ENCODE measurements at places on chromosomes 11 and 22.
A peak's percentile ranks its signal among the peaks of the same experiment; 100 is the strongest.

DNA sequence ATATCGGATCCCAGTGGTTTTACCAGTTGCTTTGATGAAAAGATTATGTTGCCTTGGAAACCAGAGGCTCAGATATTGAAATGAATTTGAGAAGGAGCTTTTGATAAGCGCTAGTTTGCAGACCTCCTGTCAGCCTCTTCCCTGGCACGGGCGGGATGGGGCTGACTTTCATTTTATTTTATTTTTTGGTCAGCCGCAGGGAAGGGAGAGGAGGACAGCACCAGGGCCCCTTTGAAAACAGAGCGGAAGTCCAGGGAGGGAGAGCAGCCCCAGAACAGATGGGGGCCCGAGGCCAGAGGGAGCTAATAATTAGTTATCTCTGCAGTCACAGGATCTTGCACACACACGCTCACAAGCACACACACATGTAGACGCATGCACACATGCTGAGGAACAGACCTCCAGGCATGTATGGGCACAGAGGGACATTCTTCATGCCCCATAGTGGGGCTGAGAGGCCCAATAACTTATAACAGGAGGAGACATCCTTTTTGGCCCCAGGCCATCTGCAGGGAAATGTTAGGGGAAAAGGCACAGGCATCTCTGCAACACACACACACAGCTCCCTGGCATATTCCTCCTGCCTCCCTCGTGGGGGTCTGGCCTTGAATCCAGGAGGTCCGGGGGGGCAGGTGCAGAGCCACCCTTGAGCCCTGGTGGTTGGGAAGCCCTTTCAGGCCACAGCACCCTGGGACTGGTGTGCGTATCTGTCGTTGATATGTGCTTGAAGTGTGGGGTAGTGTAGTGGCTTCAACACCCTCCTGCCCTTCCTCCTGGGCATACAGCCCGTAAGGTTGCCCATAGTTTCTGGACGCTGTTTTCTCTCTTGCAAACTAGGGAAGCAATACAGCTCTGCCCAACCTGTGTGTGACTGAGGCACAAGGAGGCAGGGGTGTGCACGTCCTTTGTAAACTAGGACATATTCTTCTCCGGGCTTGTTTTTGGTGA lies 117.3 kb downstream of the CEP164 start:
- no peak for DNase-seq

- no peak for DNase-seq
These were observed 12.7 kb downstream of the GTPBP1 start for GRCh38 chr22:38718414-38718813.

- peak; percentile 76 for DNase-seq
These were observed 8.4 kb upstream of the SLC22A8 start for GRCh38 chr11:63023841-63024648.

DNA sequence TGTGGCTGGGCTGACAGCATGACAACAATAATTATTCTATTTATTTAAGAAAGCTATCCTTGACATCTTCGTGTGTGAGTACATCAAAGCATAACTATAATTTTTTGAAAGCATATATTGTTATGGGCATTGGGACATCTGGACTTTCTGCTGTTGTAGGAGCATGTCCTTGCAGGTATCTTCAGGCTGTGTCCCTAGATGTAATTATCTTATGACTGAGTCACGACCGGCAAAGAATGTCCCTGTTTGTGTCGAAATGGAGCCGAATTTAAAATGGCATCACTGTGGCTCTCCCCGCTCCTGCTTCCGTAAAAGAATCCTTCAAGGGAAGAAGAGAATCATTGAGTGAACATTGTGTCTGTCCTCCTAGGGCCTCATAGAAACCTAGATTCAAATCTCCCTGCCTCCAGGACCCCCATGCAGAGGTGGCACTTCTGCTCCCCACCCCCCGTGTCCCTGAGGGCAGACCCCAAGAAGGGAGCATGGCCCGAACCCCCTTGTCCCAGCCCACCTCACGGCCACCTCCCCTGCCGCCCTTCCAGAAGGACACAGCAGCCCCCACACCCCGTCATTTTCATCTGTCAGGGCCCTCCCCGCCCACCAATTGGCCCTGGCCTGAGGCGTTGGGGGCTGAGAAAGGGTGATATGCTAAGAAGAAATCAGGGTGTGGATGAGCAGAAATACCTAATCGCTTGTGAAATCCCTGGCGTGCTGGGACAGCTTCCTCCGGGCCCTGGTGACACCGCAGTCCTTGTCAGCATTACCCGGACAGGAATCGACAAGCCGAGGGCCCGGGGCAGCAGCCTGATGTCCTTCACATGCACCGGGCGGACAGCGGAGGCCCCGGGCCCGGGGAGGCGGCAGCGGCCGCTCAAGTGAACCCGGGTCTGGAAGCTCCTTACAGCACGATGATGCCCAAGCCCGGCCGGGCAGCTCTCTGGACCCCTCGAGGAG lies 48.6 kb upstream of the SLC22A12 start:
- peak; percentile 3 for DNase-seq

DNA sequence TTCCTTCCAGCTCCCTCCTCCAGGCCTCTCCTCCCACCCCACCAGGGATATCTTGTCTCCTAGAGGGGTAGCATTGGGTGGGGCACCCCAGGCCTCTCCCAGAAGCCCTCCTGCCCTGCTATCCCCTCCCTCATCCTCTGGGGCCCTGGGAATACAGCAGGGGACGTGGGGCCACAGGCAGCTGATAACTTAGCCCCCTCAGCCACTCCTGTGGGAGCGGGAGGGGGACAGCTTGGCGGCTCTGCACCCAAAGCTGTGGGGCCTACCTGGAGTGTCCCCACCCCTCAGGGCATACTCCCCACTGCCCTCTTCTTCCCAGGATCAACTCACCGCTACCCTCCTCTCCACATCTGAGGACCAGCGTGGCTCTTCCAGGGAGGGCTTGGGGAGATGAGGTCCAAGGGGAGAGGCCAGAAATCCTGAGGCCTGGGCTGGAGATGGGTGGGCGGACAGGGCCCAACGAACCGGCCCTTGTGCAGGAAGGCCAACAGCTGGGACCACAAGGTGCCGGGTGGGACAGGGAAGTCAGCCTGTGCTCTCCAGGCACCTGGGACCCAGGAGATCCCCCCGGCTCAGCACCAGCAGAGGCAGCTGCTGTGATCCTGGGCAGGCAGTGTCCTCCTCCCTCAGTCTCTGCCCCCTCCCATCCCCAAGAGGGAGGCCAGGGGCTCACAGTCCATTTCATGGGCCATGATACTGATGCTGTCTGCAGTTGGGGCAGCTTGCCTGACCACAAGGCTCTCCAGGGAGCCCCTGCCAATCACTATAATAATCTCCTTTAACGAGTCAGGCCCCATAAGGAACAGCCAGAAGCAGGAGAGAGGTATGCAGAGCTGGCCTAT lies 23.2 kb downstream of the NEAT1 start:
- no peak for DNase-seq

DNA sequence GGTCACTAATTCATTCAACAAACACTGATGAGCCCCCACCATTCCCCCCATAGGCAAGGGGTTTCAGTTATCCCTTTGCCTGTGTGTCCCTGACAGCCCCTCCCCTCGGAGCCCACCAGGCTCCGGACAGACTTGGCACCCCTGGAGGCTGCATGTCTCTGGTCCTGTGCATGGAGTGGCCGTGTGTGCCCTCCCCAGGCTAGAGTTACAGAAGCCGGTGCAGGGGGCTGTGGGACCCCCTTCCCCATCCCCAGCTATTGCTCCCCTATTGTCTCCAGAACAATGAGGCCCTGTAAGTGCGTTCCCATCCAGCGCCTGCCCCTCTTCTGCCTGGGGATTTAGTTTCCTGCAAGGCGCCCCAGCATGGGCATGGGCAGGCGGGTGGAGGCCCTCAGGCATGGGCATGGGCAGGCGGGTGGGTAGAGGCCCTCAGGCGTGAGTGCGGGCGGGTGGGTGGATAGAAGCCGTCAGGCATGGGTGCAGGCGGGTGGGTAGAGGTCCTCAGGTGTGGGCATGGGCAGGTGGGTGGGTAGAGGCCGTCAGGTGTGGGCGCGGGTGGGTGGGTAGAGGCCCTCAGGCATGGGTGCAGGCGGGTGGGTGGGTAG lies 1.5 kb downstream of the MUC2 start:
- DNase-seq = peak; percentile 52

- DNase-seq = peak; percentile 25
These were observed 14.9 kb upstream of the OMP start for GRCh38 chr11:77087723-77088225.

- DNase-seq = no peak
These were observed 246.5 kb upstream of the DDI1 start for GRCh38 chr11:103789952-103790351.

- DNase-seq = no peak
These were observed 64.7 kb downstream of the TRIM29 start for GRCh38 chr11:120073196-120073595.

GRCh38 chr22:49490692-49491091 lies 337.0 kb downstream of the BRD1 start:
- no peak for DNase-seq

DNA sequence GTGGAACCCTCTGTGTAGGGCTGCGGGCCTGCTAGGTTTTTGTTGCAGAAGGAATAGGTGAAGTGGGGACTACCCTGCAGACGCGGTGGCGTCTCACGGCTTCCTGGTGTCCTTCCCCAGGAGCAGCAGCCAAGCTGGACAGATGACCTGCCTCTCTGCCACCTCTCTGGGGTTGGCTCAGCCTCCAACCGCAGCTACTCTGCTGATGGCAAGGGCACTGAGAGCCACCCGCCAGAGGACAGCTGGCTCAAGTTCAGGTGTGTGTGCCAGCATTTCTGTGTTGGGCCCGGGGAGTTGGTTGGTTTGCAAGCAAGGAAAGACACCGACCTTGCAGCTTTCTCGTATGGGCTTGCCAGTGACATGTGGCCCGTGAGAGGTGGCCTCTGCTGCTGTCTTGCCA lies 15.3 kb downstream of the TAB1 start:
- no peak for DNase-seq

DNA sequence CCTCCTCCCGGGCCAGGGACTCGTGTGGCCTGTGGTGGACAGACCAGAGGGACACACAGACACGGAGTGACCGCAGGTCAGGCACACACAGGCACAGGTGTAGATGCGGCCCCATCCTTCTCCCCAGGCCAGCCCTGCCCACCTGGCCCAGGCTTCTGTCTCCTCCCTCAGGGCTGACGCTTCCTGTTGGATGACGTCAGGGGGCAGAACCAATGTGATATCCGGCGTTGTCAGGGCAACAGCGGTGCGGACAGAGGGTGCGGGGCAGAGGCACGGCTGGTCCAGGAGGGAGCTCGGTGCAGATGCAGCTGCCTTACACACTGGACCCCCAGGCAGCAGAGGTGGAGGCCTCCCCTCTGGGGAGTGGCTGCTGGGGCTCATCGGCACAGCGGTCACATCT lies 2.9 kb upstream of the TUBGCP6 start:
- no peak for DNase-seq

DNA sequence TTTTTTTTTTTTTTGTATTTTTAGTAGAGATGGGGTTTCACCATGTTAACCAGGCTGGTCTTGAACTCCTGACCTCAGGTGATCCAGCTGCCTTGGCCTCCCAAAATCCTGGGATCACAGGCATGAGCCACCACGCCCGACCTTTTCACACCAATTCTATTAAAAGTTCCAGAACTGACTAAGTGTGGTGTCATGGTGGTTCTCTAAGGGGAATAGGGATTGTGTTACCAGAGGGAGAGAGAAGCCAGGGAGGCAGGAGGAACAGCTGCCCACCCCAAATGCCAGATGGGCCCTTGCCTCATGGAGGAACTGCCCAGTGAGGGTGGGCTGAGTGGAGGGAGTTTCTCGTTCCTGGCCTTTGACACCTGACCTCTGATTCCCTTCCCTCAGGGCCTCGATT lies 5.9 kb downstream of the RPS6KA4 start:
- DNase-seq = no peak

GRCh38 chr11:9823887-9824385 lies 160.1 kb downstream of the SWAP70 start:
- DNase-seq = no peak

- DNase-seq = peak; percentile 2
These were observed 58.0 kb downstream of the MICAL3 start for GRCh38 chr22:17966403-17966717.

- DNase-seq = peak; percentile 53
These were observed 4.2 kb downstream of the TST start for GRCh38 chr22:37014835-37015586.

GRCh38 chr22:27839057-27839660 lies 37.6 kb upstream of the MN1 start:
- DNase-seq = no peak

GRCh38 chr11:105897161-105897560 lies 124.9 kb downstream of the MSANTD4 start:
- DNase-seq = no peak

GRCh38 chr22:20566420-20567260 lies 59.2 kb downstream of the MED15 start:
- DNase-seq = no peak

- peak; percentile 83 for DNase-seq
These were observed 759 bp downstream of the CPT1A start for GRCh38 chr11:68840661-68841653.

DNA sequence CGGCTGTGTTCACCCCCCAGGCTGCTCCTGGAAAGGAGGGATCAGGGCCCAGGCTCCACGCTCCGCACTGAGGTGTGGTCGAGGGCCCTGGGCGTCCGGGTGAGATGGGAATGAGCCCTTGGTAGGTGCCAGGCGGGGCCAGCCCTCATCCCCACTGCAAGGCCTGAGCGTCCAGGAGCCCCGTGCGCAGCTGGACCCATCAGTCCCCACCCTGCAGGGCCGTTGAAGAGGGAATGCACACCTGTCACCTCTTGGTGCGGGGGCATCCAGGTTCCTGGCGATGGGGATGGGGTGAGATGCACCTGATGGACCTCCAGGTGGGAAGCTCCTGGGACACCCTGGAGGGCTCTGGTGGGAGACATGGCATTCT lies 72.2 kb downstream of the KCNQ1 start:
- DNase-seq = no peak

DNA sequence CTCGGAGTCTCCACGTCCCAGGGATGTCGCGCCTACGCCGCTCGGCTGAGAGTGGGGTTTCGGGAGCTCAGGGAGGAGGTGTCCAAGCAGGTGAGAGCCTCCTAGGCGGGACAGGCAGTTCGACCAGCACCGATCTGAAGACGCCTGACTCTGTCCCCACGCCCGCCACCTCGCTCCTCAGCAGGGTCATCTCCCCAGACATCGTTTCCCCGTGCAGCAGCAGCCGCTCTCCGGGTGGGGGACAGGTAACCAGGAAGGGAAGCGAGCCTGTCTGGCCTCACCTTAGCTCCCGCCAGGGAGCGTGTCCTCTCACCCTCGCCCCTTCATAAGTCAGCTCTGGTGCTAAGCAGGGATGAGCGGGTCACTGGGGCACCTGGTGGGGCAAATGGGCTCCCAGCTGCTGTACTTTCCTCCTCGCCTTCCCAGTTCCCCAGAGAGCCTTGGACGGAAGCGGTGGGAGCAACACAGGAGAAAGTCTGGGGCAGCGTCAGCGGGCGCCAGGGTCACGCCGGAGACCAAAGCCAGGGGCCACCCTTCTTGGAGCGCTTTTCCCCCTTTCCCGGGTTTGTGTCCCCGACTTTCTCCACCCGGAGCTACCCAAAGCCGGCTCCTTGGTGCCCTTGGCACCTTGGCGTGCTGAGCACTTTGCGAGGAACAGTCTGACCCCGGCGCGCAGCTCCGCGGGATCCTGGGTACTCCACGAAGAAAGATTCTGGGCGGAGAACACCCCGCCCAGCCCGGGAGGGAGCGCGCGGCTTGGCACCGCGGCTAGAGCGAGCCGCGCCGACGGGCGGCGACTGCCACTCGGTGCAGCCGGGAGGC lies 1.6 kb downstream of the SPON1 start:
- no peak for DNase-seq

GRCh38 chr11:119196833-119197483 lies 9.2 kb upstream of the CBL start:
- peak; percentile 70 for DNase-seq

GRCh38 chr22:37162221-37163095 lies 12.7 kb upstream of the IL2RB start:
- peak; percentile 95 for DNase-seq

All from natural killer cell treated with Interleukin-12 subunit alpha and Interleukin-12 subunit beta and Interleukin-15 and Interleukin-18, amount 100 ng/mL, for 72 hours (primary cell).